Posterior cingulate gyrus (tissue), 11 donors: ENCODE measurements at places on chromosomes 6 and 20.

GRCh38 chr6:113442040-113442439 is 415.1 kb upstream of the MARCKS start:
- DNase-seq, result no peak

- peak; percentile 49 for DNase-seq
Measured at GRCh38 chr20:30487947-30488926, 769.2 kb upstream of the DEFB115 start.

GRCh38 chr6:43762410-43762768 is 7.6 kb upstream of the VEGFA start:
- no peak for DNase-seq

- no peak for DNase-seq
Measured at GRCh38 chr6:106100755-106101154, 14.6 kb downstream of the PRDM1 start.
